K562 (cell line): ENCODE measurements at places on chromosomes 4 and X.

DNA sequence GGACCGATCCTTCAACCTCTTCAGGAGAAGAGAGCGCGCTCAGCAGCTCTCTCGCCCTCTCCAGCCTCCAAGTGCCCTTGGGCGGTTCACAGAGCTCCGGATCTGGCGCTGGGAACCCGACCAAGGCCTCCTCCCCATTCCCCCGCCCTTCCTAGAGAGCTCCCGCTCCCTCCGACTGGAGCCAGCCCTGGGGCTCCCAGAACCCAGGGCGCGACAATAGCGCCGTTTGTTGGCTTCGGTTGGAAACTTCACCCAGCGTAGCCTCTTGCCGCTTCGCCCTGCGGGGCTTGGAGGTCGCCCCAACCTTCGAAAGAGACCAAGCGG lies 3.1 kb upstream of the SOX3 start:
- no peak for DNase-seq

DNA sequence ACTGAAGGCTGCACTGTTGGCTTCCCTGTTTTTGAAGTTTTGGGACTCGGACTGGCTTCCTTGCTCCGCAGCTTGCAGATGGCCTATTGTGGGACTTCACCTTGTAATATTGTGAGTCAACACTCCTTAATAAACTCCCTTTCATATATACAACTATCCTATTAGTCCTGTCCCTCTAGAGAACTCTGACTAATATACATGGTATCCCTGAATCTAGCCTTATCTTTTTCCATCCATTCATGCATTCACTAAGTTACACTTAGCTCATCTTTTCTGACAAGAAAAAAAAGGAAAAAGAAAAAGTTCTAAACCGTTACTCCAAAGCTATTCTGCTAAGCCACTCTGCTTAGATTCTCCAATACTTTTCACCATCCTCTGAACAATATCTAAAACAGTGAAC lies 1260.2 kb upstream of the PCDH7 start:
- DNase-seq = no peak

- DNase-seq = no peak
Observed at GRCh38 chr4:67714248-67714583, 13.3 kb upstream of the UBA6 start.

GRCh38 chr4:87555773-87556619 lies 26.8 kb upstream of the SPARCL1 start:
- DNase-seq = no peak

GRCh38 chr4:76156635-76157034 lies 8.4 kb upstream of the NUP54 start:
- DNase-seq = no peak

GRCh38 chr4:122027203-122027602 lies 75.3 kb upstream of the TRPC3 start:
- DNase-seq = no peak

GRCh38 chr4:134200811-134201215 lies 776 bp downstream of the PABPC4L start:
- DNase-seq = peak; percentile 7

DNA sequence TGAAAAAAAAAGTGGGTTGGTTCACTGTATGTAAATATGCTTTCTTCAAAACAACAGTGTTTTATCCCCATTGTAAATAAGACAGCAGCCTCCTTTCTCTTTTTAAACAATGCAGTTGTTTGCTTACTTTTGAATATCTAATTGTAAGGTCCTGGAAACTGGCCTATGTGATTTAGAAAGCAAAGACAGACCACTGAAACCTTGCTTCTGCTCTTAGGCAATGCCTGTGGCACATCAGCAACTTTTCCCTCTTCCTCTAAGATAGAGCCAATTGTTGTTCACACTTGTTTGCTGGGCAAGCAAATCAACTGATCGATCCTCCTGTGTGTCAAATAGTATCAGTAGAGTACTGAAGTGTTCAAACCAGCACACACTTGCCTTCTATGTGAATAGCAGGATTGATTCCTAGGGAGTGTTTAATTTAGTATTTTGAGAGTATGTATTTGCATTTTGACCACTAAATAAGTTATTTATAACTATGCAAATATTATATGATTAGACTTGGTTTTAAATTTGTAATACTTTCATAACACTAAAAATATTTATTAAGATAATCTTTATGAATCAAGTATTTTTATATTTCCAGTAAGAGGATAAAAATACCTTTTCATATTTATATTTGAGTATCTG lies 55.4 kb upstream of the GRPR start:
- DNase-seq = no peak

GRCh38 chrX:154329294-154329693 lies 33.7 kb downstream of the TKTL1 start:
- no peak for DNase-seq

DNA sequence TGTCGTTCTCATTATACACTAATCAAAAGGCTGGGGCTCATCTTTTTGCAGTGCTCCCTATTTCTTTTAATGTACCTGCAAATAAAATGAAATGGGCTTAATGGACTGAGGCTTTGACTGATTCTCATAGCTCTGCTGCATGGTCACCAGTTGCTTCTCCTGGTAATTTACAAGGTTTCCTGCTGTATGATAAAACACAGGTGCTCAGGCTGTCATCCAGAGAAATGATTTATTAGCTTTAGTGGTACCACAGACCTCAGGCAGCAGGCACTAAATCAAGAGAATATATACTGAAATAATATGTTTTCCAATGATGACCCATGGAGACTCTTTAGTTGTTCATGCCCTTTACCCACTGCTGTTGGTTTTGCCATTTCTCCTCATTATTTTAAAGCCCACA lies 137.7 kb downstream of the C4orf33 start:
- no peak for DNase-seq

GRCh38 chr4:6917461-6918271 lies 8.0 kb downstream of the TBC1D14 start:
- DNase-seq = peak; percentile 75

GRCh38 chr4:8874896-8875680 lies 3.4 kb upstream of the HMX1 start:
- DNase-seq = no peak

DNA sequence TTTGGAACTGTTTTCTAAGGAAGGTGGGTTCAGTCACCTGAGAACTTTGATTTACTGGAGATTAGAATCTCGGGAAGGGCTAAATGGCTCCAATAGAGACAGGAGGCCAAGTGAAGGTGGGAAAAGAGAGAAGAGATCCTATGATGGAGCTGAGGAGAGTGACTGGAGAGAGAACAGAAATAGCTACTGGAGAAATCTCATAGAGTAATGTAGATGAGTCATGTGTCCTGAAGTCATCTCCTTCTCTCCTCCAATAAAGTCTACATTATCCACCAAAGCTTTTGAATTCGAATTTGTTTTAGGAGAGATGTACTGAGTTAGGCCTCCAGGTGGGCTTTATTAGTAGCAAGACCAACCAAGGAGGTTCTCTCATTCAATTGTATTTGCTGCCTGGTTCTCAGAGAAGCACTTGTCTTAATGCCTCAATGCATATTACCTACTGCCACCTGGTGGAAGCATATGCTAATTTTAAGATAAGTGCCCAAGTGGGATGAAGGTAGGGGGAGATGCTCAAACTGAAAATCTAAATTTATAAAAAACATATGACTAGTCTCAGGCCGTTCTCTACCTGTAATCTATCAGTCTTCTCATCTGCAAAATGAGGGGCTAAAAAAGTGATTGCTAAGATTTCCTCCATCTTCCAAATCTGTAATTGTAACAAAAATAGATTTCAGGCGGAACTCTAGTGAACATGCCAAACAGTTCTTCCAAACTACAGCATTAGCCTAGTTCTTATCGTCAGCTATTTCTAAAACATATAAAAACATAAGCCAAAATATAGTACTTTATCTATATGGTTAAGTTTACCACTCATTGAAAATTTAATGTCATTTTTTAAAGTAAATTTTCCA lies 24.4 kb downstream of the TXK start:
- DNase-seq = peak; percentile 70

DNA sequence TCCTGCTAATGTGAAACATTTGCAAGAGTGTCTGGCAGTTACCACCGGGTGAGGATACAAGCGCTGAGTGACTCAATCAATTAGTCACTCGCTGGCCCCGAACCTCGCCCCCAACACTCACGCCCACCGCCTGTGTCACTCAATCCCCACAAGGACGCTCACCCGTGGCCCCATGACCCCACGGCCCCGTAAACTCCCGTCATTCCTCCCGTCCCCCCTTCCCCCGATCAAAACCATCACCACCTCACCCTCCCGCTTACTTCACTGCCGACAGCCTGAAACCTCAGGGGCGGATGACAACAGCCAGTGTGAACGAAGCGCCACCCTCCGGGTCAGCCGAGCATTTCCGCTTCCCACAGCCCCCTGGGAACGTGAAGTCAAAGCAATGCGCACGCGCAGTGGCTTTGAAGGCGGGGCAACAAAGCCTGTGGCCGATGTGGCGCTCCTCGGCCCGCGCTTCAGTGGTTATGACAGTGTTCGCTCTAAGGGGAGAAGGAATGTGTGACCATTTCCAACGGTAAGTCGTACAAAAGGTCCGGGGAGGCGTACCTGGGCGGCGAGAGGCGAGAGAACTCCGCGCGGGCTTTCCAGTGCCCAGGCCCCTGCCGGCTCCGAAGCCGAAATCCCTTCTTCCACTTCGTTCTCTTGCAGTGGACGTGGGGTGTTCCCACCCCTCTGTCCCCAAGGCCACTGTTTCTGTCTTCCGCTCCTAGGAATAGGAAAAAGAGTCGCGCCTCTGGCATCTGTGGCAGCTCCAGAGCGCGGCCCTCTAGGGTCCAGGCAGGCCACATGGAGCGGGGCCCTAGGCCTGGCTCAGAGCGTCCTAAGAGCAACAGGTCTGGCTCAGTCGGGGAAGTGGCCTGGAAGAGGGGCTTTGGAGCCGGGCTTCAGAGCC lies at the start of gene ZNF674:
TSS of gene ZNF674 (minus strand) at position 311 of the 895 bp plus-strand sequence. CDS start 3,334 bp downstream, outside the sequence.
- DNase-seq = peak; percentile 89

DNA sequence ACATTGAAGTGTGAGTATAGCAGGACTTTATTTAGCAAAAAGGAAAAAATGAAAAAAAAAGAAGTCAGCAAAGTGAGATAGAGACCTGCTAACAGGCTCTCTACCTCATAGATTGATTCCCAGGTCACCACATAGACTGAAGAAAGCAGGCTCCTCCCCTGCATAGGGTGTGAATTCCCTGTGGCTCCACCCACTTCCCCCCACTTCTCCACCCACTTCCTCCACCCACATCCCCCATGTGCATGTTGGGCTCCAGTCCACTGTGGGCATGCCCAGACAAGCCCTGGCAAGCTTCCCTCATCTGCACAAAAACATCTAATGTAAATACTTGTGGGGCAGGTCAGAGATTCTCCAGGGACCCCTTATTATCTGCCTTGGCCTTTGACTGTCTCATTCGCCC lies 97.8 kb downstream of the TMEM47 start:
- no peak for DNase-seq

- no peak for DNase-seq
Observed at GRCh38 chr4:22668702-22669101, 24.0 kb upstream of the GBA3 start.

GRCh38 chrX:136835761-136836160 lies 44.8 kb downstream of the RBMX start:
- DNase-seq = no peak

DNA sequence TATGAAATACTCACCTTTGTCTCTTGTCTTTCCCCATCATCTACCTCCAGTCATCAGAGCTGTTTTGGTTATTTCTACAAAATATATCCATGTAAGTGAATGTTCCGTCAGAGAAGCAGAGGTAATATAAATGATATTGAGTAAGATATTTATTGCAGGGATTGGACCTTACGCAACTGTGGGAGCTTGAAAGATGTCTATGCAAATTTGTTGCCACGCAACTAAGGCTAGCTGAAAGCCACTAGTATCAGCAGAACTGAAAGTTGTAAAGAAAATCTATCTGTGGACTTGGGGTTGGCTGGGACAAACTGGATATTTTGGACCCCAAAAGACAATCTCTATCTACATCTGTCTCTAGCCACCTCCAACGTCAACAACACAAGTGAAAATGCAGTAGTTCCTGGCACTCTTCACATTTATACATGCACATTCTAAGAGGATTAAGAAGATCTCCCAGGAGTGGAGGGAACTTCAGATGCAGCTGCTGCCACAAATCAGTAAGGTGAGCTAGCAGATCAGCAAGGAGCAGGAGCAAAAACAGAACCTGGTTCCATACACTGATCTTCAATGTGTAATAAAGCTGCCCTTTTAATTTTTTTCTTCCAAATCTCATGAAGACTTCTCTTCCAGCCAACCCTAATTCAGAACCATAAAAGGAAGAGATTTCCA lies 8.5 kb upstream of the CCSER1 start:
- no peak for DNase-seq

GRCh38 chr4:17510582-17510981 lies 1.3 kb downstream of the QDPR start:
- no peak for DNase-seq

GRCh38 chr4:162959046-162959445 lies 207.6 kb downstream of the NAF1 start:
- DNase-seq = no peak

- DNase-seq = no peak
Observed at GRCh38 chr4:61763682-61764081, 563.6 kb downstream of the ADGRL3 start.

DNA sequence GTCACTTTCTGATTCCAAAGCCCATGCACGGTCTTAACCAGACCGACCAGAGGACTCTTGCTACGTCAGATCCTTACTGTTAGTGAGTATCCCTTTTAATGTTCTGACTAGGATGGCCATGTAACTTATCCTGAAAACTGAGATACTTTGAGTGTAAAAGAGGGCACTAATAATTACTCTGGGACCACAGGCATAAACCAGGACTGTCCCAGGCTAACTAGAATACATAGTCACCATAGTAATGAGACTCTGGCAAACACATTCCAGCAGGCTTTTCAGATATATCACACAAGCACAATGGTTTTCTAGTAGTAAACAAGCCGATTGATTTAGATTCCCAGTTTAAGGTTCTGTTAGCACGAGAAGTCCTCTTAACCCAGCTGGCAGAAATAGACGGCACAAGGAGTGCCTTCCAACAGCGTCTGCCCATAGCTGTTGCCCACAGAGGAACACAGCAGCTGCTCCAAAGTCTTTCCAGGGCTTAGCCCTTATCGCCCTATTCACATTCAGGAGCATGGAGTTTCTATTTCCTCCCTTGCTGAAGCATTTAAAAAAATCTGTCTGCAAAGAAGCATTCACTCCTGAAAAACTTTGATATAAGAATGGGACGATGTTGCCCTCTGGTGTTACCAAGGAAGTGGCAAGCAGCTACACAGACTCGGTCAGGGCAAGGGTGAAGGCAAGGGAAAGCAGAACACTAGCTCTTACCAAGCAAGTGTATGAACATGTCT lies 92.4 kb downstream of the CXCL13 start:
- DNase-seq = no peak

DNA sequence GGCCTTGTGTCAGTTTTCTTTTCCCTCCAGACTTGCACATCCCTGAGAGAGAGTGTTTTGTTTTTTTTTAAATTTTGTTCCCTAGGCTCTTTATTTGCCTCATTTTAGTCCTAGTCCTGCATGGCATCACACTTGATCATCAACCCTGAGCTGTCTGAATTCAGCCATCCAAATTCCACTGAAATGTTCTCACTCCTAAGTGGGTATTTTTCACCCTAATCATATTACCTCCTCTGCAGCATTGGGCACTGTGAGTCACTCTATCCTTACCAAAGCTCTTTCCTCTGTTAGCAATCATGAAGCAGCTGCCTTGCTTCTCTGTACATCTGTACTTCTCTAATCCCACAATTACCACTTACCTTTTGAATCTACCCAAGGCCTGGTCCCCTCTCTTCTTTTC lies 356.6 kb upstream of the MAGEB2 start:
- no peak for DNase-seq

- no peak for DNase-seq
Observed at GRCh38 chr4:185945252-185945651, 123.7 kb upstream of the TLR3 start.
